ENCODE measurements at places on chromosomes 13 and 19.

GRCh38 chr19:23795462-23795861 lies 36.8 kb upstream of the ZNF681 start:
- DNase-seq, result no peak

GRCh38 chr19:38806371-38806770 lies 6.4 kb downstream of the LGALS4 start:
- no peak for DNase-seq

GRCh38 chr13:89324582-89324981 lies 1653.4 kb downstream of the SLITRK5 start:
- DNase-seq, result no peak

DNA sequence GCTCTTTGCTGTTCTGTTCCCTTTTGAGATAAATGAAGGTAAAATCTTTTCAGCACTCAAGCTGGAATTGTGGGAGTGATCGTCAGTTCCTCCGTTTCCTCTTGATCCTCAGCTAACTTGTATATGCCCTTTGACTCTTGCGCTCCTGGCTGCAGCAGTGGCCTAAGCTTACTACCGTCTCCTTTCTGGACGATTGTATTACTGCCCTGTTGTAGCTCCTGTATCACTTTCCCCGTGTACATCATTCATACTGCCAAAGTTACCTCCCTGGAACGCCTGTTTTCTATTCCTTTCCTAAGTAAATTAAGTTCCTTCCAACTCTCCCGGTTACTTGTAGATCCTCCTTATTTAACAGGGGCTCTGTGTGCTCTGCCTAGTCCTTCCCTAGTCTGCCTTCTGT lies 36.9 kb downstream of the WASF3 start:
- DNase-seq, result no peak

DNA sequence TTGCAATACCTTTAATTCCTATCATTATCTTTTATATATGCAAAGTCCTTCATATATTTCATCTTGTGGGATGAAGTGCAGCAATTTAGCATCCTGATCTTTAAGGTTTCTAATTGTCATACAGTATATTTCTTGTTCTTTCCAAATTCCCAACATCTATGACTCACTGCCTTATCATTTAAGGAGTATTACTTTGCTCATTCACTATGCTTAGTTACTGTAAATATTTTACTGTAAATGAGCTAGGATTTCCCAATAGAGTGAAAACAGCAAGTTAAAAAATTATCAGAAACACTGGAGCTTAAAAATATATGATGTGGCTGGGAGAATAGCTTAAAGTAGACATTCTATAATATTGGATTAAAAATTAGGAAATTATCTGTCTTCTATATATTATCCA lies 69.9 kb downstream of the SLITRK6 start:
- DNase-seq, result no peak

- no peak for DNase-seq
These were observed 43.0 kb upstream of the UBL3 start for GRCh38 chr13:29893438-29893837.

DNA sequence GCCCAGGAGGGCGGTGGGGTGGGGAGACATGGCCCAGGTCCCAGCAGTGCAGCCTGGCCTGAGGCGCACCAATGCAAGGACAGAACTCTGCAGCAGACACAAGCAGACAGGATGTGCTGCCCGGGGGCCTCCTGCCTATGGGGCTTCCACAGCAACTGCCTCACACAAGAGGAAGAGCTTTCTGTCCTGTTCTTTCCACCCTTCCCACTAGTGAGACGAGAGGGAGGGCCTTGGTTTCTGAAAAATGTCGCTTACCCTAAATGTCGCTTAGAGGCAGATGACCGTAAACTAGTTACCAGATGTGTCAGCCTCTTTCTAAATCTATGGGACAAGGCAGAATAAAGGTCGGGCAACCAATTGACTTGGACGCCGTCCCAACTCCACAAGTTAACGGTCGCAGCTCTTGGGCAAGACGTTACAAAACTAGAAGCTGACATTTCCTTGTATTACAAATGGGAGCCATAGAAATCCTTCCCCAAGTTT lies at the start of gene LAIR1:
Gene LAIR1, minus strand, starts transcription at position 157 of the 483 bp plus-strand sequence. Its CDS starts 127 bp downstream, at position 30.
- no peak for DNase-seq

- no peak for DNase-seq
These were observed 117.6 kb upstream of the SOX21 start for GRCh38 chr13:94829837-94830365.

- DNase-seq, result no peak
These were observed 95.3 kb upstream of the MLNR start for GRCh38 chr13:49124693-49125304.

DNA sequence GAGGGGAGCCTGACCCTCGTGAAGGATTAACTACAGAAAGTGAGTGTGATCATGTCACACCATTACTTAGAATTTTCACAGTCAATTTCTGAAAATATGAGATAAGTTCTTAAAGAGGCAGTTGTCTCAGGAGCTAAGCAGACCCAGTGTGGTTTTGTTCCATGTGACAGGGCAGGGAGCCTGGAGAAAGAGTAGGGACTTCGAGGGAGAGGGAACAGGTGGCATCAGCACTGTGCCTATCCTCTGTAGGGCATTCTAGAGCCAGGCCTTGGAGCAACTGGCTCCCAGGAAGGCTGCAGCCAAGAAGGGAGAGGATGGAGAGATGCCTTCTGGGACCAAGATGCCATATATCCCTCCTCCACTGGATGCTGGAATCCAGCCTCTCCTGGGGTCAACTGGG lies 183.0 kb downstream of the TSHZ3 start:
- DNase-seq, result no peak

- peak; percentile 87 for DNase-seq
These were observed 1.4 kb downstream of the PLPP2 start for GRCh38 chr19:289651-290371.

GRCh38 chr13:96052656-96053002 lies 572 bp downstream of the UGGT2 start:
- peak; percentile 17 for DNase-seq

- DNase-seq, result no peak
These were observed 3.0 kb downstream of the APC2 start for GRCh38 chr19:1452802-1453524.

DNA sequence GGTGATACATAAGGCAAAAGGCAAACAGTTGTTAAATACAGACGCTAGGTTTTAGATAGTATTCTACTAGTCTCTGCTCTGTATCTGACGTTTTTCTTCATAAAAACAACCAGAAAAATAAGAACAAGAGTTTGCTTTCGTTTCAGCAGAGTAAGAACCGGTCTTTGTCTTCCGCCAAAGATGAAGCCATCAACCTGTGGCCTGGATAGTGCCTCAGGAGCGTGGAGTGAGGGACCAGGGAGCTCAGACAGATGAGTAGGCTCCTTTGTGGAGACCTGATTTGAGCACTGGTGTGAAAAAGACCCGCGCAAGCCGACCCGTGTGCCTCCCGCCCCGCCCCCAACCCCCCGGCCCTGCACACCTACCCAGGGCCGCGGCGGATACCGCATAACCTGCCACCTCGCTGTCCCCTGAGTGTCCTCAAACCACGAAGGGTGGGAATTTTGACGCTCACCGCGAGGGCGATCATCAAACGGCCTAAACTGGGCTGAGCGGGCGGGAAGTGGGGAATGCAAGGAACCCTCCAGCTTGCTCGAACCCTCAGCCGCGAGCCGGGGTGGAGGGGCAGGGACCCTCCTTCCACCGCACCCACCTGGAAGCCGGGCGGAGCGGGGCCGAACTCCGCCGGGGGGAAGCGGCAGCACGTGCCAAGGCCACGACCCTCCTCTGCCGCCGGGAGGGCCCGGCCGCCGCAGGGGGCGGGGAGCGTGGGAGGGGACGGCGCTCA lies 866 bp upstream of the LMO7 start:
- DNase-seq, result peak; percentile 33

GRCh38 chr19:20964798-20965197 lies 41.7 kb downstream of the ZNF85 start:
- DNase-seq, result peak; percentile 1

DNA sequence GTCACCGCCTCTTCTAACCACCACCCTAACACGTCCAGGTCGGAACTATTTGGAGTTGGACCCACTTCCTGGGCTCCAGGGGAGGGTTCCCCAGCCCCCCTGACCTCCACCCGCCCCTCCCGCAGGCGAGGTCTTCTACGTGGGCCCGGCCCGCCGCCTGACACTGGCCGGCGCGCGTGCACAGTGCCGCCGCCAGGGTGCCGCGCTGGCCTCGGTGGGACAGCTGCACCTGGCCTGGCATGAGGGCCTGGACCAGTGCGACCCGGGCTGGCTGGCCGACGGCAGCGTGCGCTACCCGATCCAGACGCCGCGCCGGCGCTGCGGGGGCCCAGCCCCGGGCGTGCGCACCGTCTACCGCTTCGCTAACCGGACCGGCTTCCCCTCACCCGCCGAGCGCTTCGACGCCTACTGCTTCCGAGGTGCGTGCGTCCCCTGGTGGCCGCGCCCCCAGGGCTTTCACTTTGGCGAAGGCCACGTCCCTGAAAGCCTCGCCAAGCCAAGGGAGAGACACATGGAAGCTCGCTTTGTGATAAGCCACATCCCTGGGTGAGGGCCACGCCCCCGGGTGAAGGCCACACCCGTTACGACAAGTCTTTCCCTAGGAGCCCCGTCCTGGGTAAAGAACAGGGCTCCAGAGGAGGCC lies 13.2 kb downstream of the NCAN start:
- peak; percentile 82 for DNase-seq

DNA sequence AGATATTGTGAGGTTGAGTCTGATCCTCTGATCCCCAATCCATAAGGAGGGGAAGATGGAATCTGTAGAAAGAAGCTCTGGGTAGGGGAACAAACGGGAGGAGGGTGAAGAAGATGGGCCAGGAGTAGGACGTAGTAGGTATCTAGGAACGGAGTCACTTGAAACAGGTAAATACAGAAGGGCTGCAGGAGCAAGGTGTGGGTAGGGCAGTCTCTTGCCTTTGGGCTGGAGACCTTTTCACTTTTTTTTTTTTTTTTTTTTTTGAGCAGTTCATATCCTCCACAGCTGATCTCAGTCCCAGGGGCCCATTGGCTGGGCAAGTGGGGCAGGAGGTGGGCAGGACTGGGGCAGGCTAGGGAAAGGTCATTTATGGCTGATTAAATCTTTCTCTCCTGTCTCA lies 1.5 kb downstream of the BCKDHA start:
- no peak for DNase-seq

DNA sequence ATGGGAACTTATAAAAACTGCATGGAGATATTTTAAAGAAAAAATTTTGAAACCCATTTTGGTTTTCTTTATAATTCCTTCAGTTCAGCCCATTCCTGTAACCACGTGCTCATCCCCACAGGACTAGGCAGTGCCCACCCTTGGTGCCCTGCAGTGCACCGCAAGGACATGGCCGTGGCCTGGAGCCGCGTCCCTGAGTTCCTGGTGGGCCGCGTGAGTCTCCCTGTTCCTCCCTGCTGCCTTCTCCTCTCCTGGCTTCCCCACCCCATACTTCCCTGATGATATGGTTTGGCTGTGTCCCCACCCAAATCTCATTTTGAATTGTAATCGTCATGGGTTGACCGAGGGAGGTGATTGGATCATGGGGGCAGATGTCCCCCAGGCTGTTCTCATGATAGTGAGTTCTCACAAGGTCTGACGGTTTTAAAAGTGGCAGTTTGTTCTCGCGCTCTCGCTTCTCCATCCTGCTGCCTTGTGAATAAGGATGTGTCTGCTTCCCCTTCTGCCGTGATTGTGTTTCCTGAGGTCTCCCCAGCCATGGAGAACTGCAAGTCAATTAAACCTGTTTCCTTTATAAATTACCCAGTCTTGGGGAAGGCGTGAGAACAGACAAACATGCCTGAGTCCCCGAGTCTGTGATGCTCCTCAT lies 31.6 kb upstream of the TFDP1 start:
- DNase-seq, result no peak

DNA sequence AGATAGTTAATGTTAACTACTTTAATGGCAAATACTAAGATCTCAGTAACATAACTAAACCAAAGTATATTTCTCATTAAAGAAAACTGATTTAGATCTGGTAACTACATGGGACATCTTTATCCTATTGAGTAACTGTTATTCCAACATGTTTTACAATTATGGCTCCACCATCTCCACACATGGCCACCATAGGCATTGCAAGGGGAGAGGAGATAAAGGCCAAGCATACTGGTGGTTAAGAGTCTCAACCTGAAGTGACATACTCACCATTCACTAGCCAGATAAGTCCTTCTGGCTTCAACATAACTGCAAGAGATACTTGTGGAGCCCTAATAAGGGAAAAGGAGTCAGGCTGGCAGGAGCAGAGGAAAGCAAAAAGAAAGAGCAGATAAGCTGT lies 1586.4 kb upstream of the SPRY2 start:
- no peak for DNase-seq

- DNase-seq, result no peak
These were observed 3.2 kb downstream of the AXL start for GRCh38 chr19:41222240-41222639.

DNA sequence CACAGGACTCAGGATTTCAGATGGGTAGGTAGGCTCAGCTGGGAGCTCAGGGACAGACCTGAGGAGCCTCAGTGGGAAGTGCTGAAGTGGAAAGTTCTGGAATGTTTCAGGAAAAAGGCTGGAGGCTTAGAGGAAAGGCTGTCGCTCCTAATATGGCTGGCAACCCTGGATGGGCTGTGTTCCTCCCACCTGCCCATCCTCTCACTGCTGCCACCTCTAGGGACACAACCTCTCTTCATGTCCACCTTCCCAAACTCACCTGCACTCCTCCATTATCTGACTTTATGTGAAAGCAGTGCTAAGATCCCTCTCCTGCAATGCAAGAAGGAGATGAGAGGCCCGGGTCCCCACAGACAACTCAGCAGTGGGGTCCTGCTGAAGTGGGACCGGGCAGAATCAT lies 5.8 kb upstream of the CEACAM21 start:
- DNase-seq, result no peak

DNA sequence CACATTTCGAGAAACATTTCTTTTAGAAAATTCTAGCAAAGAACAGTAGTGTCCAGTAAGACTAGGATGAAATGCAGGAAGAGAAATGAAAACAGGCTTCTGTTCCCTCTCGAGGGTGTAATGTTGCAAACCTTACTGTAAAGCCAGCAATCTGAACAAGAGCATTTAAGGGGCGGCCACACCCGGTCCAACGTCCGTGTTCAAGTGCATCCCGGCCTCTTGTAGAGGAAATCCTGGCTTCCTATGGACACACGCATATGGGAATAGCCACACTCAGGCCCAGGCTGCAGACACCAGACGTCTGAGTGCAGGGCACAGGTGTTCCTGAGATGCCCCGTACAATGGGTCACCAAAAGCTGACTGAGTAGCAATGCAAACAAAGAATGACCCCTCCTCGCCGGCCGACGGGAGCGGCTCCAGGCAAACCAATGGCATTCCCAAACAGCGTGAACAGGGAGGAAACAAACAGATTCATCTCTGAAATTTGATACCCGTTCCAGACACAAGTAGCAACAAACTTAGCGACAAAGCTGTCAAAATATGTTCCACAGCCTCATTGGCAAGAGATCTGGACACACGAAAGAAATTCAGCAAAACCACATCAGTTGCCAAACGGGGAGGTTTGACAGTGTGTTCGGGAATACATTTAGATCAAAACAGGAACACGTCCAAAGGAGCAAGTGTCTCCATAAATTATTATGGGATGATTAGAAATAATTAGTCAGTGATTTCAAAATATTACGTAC lies 278.6 kb upstream of the TSHZ3 start:
- DNase-seq, result no peak
